ACHN (cell line): ENCODE measurements at places on chromosomes 3 and 15.

DNA sequence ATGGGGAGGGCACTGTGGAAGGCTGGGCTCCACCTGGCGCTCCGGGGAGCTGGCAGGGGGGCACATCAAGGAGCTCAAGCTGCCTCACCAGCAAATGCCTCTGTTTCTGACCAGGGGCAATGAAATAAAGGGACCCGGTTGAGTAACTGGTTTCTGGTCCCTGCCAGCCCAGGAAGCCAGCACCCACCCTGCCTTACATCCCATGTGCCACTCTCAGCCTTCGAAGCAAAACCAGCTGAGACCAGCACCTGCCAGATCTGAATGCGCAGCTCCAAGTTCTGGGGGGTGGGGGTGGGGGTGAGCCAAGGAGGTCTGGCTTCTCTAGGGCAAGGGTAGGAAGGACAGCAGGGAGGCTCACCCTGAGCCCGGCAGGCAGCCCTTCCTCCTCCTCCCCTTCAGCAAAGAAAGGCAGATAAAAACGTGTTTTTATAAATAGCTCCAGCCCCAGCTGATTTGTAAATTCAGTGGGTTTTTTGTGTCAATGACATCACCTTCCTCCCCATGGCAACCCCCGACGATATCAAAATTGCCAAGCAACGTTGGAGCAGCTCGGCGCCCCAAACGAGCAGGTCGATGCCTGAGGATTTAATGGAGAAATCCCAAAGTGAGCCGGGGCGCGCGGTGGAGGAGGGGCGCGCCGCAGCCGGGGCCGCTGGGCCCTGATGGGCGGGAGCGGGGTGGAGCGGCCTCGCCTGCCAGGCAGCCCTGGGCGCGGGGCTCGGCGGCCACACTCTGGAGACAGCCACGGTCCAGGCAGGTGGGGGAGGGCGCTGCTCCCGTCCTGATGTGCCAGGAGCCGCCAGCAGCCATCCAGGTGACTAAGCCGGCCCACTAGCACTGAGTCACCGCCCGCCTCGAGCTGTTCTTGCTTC is at the start of gene PAK6:
Gene PAK6, plus strand, starts transcription at position 532 of the 872 bp plus-strand sequence. CDS start 25,723 bp downstream, outside the sequence.
- peak; percentile 37 for DNase-seq

DNA sequence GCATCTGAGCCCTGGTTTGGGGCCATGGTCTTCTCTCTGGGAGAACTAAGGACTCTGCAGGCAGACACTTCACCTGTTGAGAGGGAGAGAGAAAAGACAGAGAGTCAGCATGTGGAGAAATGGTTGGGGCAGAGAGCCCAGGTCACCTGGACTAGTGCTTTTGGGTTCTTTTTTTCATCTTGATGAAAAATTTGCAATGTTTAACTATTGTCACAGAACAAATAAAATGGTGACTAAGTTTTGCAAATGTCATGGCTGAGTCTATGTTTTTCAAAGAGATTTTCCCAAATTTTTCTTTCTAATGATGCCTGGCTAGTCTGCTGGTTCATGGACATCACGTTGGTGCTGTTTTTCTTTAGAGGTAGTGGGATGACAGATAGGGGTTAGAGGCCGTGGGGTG is 17.8 kb downstream of the FAH start:
- no peak for DNase-seq

GRCh38 chr15:45611305-45611704 is 23.5 kb upstream of the SQOR start:
- DNase-seq = peak; percentile 38

DNA sequence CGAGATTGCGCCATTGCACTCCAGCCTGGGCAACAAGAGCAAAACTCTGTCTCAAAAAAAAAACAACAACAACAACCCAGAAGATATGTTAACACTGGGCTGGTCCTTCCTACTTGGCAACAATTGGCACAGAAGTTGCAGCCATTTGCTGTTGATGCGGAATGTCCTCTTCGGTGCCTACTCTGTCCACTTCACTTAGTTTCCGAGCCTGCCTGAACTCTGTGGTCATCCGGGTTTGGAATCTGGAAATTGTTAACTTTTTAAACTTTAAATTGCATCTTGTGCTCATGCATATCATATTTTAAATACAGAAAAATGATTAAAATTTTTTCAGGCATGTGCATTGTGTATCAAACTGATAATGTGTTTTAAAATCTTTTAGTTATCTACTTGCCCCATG is 81.5 kb downstream of the FNDC3B start:
- no peak for DNase-seq

DNA sequence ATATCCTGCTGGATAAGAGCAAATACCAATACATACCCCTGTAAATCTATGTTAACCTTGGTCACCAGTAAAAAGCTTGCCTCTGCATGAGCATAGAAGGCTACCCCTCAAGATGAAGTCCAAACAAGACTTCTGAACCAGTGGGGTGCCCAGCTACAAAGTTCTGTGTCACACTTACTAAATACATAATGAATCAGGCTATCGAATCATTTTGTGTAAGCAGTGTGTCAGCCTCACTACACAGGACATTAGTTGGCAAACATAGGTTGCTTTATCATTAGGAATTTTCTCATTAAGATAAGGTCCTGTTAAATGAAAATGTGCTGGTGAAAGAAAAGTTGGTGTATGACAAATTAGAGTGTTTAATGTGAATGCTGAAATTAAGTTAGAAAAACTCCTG is 452.0 kb downstream of the MFSD1 start:
- no peak for DNase-seq
